ENCODE measurements at places on chromosomes 12 and 14.

DNA sequence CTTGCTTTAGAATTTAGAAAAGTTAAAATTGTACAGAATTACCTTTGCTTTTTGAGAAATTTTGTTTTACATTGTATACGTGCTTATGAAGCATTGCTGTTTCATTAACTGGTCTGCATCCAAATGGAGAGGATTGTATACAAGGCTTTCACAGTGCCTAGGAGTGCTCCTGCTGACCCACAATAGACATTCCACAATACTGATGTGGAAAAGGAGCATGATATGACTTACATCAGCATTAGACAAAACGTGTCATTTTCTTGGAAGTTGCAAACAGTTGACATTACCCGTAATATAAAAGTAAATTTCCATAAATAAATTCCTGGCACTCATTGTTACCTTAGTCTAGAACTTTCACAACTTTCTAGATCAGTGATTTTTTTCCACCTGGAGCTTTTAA lies 1.9 kb downstream of the PRKD1 start:
- H3K4me3 ChIP-seq: no peak overlapping the region
- no peaks in the 10 kb centered on the region for H3K27me3 ChIP-seq
- no peak overlapping the region for H3K27ac ChIP-seq
- H3K36me3 ChIP-seq: no peaks in the 10 kb centered on the region

DNA sequence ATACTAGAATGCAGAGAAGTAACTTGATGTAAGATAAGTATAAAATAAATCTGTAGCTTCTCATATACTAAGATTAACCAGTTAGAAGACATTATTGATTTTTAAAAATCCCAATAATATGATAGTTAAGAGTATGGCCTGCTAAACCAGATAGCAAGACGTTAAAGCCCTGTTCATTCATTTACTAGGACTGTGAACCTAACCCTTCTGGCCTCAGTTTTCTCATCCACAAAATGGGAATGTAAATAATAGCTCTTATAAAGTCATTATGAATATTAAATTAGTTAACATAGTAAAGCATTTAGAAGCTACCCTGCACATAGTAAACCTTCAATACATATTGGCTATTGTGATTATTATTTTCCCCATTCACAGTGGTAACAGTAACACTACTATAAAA lies 6.0 kb upstream of the PRMT5 start:
- H3K4me3 ChIP-seq: no peak overlapping the region
- no peak overlapping the region for H3K27ac ChIP-seq
- peaks cover 1% of the 10 kb centered on the region for H3K36me3 ChIP-seq

- no peaks in the 10 kb centered on the region for H3K36me3 ChIP-seq
- no peaks in the 10 kb centered on the region for H3K27me3 ChIP-seq
- no peak for DNase-seq
Observed at GRCh38 chr12:40474630-40475029, 217.6 kb upstream of the CNTN1 start.

DNA sequence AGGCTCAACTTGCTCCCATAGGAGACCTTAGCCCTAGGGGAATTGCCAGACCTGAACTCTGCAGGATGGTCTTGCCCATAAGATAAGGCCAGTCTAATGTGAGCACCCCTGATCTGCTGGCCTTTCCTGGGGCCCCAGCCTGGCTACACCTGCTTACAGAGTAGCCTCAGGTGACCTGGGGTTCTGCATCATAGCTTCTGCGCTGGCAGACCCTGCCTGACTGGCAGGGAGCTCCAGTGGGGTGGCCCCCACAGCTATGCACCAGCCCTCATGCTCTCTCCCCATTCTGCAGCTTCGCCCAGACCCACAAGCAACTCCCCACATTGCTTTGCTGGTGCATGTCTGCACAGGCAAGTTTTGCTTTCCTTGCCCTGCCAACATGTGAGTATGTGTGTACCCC lies 371.3 kb upstream of the CLEC14A start:
- no peaks in the 10 kb centered on the region for H3K36me3 ChIP-seq
- no peak overlapping the region for H3K4me3 ChIP-seq
- no peak overlapping the region for H3K27ac ChIP-seq
- no peaks in the 10 kb centered on the region for H3K27me3 ChIP-seq
- H3K4me1 ChIP-seq: peaks cover 8% of the 10 kb centered on the region

- no peak overlapping the region for H3K4me3 ChIP-seq
- no peaks in the 10 kb centered on the region for H3K4me1 ChIP-seq
- peaks cover 4% of the 10 kb centered on the region for H3K27me3 ChIP-seq
- H3K27ac ChIP-seq: no peak overlapping the region
- no peaks in the 10 kb centered on the region for H3K36me3 ChIP-seq
Observed at GRCh38 chr14:104298458-104298857, 160.1 kb downstream of the KIF26A start.

DNA sequence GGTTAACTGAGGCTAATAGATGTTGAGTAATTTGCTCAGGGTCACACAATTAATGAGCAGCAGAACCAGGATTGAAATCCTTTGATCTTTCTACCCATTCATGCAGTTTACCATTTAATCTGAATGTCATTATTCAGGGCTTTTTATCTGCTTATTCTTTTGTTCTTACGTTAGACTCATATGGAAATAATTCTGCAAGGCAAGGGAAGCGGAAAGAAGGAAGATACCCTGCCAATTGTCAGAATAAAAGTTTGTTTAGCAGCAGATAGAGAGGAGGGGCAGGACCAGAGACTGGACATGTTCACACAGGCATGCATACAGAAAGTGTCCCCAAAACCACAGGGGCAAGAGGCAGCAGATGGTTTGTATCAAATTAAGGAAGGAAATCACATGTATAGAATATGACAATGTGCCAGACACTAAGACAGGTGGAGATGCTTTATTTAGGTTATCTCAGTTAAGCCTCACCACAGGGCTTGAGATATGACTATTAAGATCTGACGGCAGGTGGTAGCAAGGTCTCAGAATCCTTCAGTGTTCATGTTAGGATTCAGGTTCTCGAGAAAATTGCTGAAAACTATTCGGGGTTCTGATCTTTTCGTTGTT lies 29.8 kb downstream of the BRMS1L start:
- H3K4me1 ChIP-seq: no peaks in the 10 kb centered on the region
- no peaks in the 10 kb centered on the region for H3K27me3 ChIP-seq
- H3K4me3 ChIP-seq: no peak overlapping the region

DNA sequence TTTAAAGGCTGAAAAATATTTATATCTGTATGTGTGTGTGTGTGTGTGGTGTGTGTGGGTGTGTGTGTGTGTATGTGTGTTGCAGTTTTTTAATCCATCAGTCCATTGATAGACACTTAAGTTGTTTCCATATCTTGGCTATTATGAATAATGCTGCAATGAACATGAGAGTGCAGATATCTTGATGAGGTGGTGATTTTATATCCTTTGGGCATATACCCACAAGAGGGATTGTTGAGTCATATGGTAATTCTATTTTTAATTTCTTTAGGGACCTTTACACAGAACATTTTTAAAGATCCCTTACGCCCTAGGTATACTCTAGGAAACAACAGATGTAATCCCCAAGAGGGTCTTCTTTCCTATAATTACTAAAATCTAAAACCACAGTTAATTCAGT lies 154.5 kb upstream of the CLEC14A start:
- no peak overlapping the region for H3K27ac ChIP-seq
- H3K36me3 ChIP-seq: no peaks in the 10 kb centered on the region
- DNase-seq: no peak
- H3K27me3 ChIP-seq: no peaks in the 10 kb centered on the region
- H3K4me3 ChIP-seq: no peak overlapping the region

DNA sequence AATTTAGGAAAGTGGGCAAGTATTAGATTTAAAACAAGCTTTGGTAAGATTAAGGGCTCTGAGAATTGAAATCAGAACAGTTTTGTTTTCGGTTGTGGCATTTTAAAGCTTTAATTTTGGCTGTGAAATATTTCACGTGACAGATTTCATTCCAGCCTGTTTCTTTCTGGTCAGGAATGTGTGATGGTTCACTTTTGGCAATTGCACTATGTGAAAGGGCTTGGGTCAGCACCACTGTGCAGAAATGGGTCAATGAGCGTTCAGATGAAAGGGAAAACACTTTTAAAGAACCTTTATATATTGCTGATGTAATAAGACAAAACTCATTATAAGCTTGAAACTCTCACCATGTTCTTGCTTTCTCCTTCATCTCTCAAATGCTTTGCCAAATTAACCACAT lies 17.1 kb downstream of the NUBPL start:
- H3K27me3 ChIP-seq: no peaks in the 10 kb centered on the region
- H3K4me1 ChIP-seq: peaks cover 10% of the 10 kb centered on the region
- H3K27ac ChIP-seq: no peak overlapping the region
- no peak overlapping the region for H3K4me3 ChIP-seq
- no peak for DNase-seq

DNA sequence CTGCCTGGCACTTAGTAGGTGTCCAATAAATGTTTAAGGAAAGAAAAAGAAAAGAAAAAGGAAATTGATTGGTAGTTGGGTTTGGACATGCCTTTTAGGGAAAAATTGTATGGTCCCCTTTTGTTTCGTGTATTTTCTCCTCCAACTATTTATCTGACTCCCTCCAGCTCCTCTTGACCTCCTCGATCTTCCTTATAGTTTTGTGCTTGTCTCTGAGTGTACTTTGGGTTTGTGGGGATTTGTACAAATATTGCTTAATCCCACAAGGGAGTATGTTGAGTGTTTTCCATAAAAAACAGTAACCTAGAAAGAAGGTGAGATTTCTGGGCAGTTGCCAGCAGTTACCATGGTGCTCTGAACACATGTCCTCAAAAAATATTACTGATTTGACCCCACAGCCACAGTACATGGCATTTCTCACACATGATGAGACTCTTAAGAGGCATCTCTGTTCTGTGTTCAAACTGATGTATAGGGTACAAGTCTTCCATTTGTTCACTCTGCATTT lies 15.7 kb downstream of the PLEKHG7 start:
- H3K4me3 ChIP-seq: no peak overlapping the region
- peaks cover 19% of the 10 kb centered on the region for H3K4me1 ChIP-seq
- H3K27ac ChIP-seq: no peak overlapping the region
- no peaks in the 10 kb centered on the region for H3K27me3 ChIP-seq

DNA sequence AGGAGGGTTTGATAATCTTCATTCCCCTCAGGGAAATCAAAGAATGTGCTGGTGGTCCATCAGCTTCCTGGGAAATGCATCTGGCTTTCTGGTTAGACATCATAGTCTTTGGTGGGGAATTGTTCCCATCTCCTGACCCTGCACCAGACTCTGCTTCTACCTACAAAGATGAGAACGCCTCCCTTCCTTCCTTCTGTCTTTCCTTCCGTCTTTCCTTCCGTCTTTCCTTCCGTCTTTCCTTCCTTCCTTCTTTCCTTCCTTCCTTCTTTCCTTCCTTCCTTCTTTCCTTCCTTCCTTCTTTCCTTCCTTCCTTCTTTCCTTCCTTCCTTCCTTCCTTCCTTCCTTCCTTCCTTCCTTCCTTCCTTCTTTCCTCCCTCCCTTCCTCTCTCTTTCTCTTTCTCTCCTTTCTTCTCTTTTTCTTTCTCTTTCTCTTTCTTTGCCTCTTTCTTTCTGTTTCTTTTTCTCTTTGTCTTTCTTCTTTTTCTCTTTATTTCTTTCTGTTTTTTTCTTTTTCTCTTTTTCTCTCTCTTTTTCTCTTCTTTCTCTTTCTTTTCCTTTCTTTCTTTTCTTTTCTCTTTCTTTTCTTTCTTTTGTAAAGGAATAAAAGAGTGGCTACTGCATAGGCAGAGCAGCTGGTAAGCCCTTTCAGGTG lies 189.0 kb upstream of the ARHGAP5 start:
- no peak for DNase-seq
- H3K36me3 ChIP-seq: no peaks in the 10 kb centered on the region
- H3K27ac ChIP-seq: no peak overlapping the region

DNA sequence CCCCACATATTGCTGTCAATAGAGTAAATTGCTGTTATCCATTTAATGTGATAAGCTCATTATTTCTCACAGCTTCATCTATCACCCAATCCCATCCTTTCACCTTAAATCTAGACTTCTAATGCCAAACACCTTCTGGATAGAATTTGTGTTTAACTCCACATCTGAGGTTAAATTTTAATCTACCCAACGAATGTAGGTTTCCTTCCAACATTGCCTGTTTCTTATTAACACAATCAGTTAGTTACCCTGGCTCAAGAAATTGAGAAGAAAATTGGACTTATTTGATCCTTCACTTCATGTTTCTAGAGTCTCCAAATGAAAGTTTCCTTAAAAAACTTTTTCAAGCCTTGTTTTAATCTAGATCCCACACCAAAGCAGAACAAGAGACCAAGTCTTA lies 67.3 kb downstream of the PTPRO start:
- H3K27ac ChIP-seq: no peak overlapping the region
- H3K27me3 ChIP-seq: no peaks in the 10 kb centered on the region
- no peaks in the 10 kb centered on the region for H3K36me3 ChIP-seq
- H3K4me3 ChIP-seq: no peak overlapping the region

GRCh38 chr12:39572551-39572950 lies 47.1 kb downstream of the ABCD2 start:
- no peaks in the 10 kb centered on the region for H3K36me3 ChIP-seq
- no peak for DNase-seq
- no peaks in the 10 kb centered on the region for H3K4me1 ChIP-seq
- H3K27me3 ChIP-seq: no peaks in the 10 kb centered on the region
- no peak overlapping the region for H3K27ac ChIP-seq

DNA sequence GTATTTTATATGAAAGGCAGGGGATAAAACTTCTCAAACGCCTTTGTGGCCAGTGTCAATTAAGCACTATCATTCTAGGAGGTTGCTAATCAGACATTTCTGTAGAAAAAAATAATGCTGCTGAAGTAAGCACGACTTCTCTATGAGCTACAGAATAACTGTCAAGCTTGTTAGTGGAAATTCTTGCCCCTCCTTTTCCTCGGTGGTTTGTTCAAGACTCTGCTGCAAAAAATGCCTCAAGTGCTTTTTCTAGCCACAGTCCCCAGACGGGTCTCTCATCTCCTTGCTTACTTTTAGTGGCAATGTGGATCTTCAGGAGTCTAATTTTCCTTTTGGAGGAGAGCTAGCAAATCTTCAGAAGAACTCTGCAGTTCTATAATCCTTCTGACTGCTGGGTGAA lies 452.0 kb downstream of the FUT8 start:
- no peaks in the 10 kb centered on the region for H3K4me1 ChIP-seq
- H3K36me3 ChIP-seq: no peaks in the 10 kb centered on the region

- no peaks in the 10 kb centered on the region for H3K36me3 ChIP-seq
- H3K27ac ChIP-seq: no peak overlapping the region
- H3K4me1 ChIP-seq: no peaks in the 10 kb centered on the region
Observed at GRCh38 chr12:107125833-107126232, 32.5 kb upstream of the CRY1 start.

DNA sequence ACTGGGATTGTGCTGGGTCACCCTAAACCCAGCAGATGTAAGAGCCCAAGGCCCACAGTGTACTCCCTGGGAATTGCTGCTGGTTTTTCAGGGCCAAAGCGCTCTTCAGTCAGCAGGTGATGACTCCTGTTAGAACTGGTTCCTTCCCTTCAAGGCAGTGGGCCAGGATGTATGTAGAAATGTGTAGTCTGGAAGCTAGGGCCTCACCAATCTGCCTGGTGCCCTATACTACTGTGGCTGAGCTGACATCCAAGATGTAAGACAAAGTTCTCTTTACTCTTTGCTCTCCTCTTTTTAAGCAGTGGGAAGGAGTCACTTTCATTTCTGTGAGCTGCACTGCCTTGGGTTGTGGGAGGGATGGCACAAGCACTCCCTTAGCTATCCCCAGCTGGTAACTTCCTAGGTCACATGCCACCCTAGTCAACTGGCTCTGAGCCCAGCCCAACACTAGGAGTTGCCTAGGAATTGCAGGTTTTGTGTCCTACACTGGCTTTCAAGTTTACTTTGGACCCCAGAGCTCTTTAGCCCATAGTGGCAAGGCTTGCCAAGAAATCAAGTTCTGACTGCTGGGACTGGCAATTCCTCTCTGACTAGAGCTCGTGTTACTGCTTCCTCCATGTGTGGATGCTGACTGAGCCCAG lies 249.2 kb downstream of the C12orf50 start:
- DNase-seq: no peak
- H3K4me3 ChIP-seq: no peak overlapping the region
- no peaks in the 10 kb centered on the region for H3K27me3 ChIP-seq
